ENCODE measurements at places on chromosomes 7 and 10.

DNA sequence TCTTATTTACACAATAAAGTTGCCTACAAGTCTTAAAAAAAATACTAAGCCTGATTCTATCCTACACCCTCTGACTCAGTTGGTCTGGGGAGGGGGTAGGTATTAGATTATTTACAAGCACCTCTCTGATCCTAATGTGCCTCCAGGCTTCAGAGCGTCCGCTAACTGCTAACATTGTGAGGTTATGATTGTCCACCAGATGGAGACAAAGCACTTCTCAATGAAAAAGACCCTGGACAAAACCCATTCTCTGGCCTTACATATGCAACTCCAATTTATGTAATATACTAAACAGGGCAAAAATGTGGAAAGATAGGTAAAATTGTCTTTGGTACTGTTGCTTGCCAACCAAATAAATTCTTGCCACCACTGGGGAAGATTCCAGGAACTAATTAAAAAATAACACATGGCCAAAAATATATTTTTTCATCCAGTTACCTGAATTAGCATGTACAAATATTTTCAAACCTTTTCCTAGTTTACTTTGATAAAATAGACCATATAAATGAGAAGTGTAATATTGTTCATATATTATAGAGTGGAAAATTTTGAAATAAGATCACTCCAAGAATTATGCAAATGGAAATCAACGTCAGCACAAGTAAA is 92.4 kb downstream of the KIF20B start:
- peak; percentile 56 for DNase-seq

GRCh38 chr10:59387951-59388670 is 25.8 kb upstream of the FAM13C start:
- DNase-seq: peak; percentile 85

- DNase-seq: no peak
Measured at GRCh38 chr10:1738950-1739349, 1.6 kb upstream of the ADARB2 start.

DNA sequence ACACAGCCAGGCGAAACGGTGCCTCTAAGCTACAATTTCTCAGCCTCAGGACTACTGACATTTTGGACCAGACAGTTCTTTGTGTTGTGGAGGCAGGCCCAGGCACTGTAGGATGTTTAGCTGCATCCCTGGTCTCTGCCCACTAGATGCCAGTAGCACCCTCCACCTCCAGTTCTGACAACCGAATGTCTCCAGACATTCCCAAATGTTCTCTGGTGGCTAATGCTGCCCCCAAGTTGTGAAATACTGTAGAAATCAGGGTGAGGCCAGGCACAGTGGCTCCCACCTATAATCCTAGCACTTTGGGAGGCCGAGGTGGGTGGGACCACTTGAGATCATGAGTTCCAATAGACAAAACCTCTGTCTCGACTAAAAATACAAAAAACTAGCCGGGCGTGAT is 18.2 kb downstream of the HNRNPF start:
- DNase-seq: peak; percentile 60

GRCh38 chr7:143892527-143893300 is 9.3 kb downstream of the TCAF1 start:
- no peak for DNase-seq

- peak; percentile 51 for DNase-seq
Measured at GRCh38 chr7:54813398-54813797, 54.4 kb upstream of the SEC61G start.

DNA sequence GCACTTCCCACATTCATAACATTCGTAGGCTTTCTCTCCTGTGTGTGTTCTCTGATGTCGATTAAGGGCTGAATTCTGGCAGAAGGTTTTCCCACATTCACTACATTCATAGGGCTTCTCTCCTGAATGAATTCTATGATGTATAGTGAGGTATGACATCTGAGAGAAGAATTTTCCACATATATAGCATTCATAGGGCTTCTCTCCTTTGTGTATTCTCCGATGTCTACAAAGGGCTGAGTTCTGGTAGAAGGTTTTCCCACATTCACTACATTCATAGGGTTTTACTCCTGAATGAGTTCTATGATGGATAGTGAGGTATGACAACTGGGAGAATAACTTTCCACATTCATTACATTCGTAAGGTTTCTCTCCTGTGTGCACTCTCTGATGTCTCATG is 15.6 kb downstream of the ZNF12 start:
- DNase-seq: no peak

DNA sequence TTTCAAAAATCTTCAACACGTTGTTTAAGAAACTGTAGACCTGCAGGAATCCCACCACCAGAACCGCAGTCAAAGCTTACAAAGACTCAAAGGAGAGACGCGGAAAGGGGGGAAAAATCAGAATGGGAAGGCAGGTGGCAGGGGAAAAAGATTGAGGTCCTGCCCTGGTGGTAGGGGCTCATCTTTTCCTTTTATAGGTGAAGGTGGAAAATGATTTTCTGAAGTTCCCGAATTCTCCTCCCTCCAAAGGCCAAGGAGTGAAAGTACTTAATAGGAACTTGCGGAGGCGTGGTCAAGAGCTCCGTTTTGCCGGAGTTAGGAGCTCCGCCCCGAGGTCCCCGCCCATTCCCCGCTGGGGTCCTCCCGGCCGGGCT is 724 bp downstream of the BBIP1 start:
- peak; percentile 97 for DNase-seq

DNA sequence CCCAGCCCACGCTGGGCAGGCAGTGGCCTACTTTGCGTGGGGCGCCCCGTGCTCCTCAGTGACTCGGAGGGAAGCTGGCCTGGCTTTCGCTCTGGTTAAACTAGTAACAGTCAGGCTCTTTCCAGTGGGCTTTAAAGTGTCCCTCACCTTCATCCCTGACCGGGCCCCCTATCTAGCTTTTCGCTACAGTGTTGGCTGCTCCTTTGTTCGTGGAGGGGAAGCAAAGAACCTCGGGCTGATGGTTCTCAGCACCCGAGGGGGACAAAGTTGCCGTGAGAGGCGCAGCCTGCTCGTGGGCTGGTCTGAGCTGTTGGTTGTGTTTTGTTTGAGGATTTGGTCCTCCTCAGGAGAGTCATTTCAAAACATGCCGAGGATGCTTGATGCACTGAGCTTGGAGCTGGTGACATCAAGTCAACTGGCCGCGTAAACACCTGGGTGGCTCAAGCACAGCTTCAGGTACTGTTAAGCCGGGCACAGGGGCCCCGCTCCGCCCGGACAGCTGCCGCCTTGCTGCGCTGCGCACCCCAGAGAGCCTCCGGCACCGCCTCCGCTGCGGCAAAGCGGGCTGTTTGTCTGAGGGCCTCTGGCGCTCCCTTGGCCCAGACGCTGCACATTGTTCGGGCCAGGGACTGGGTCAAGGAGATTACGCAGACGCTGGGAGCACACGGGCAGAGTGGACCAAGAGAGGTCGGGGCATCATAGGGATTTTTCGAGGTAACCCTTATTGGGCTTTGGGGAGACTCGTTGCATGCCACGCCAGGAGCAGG is 1.6 kb downstream of the DLX6 start:
- no peak for DNase-seq

GRCh38 chr10:114881417-114881816 is 56.6 kb upstream of the TRUB1 start:
- DNase-seq: no peak

GRCh38 chr7:137418841-137419240 is 75.3 kb upstream of the PTN start:
- DNase-seq: no peak

GRCh38 chr7:32191305-32191704 is 121.1 kb upstream of the PDE1C start:
- no peak for DNase-seq

DNA sequence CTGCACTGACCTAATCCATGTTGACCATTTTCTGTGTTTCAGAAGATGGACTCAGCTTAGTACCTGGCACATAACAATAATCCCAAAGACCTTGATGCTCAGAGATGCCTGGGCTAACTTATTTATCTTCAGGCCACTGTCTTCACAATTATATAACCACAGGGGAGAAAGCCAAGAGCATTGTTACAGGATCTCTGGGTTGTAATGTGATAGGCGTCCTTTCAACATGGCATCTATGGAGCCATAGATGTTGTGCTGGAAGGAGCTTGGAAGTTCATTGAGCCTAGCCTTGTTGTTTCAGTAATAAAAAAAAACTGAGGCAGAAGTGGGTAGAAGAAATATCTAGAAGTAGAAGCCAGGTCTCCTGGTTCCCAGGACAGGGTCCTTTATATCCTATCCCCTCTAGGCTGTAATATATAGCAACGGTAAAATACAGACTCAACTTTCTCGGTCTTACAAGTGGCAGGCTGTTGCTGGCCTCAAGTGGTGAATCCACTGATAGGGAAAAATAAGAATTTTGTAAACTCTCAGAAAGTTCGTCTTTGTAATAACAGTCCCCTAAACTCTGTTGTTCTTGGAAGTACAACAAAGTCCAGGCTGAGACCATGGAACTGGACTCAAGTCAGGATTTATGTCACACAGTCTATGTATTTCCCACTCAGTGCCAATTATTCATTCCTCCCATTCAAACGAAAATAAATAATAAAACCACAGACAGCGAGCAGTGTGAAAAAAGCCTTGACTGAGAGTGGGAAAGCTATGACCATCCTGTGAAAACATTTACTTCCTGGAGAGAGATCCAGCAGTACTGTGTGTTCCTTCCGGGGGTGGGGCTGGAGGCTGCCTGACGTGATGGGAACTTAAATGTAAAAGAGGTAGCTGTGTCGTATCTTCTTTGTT is 277.6 kb downstream of the REEP3 start:
- DNase-seq: peak; percentile 61

DNA sequence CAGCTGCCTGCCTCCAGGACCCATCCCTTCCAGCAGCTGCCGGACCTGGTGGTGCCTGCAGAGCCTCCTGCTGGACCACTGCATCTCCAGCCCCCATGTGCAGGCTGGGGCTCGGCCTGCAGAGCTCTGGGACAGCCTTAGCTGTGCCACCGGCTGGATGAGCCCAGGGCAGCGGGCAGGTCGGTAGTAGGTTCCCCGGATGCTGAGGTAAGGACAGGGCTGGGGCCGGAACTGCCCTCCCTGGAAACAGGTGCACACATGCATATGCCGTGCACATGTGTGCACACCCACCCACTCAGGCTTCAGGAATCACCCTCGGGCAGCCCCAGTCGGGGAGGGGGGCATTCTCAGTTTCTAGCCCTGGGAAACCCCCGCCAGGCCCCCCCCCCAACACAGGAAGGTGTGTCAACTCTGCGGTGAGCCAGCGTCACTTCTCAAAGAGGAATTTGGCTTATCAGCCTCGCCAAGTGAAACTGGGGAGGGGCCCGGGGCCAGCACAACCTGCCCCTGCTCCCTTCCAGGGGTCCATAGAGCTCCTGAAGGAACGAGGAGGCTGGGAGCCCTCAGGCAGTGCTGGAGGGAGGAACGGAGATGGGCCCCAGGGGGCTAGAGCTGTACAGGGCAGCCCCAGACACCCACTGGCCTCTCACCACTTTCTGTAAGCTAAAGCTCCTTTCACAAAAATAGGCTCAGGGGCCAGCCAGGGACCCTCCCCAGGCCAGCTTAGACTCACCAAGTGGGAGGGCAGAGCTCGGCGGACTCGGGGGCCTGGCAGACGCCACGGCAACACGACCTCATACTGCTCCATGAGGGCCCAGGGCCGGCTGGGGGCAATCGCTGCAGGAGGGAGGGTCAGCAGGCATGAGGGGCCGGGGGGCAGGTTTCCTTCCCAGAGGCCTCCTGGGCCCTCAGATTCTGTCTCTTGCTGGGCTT is 1.7 kb downstream of the ADAM8 start:
- no peak for DNase-seq

- no peak for DNase-seq
Measured at GRCh38 chr10:127774766-127775559, 38.0 kb downstream of the FOXI2 start.

DNA sequence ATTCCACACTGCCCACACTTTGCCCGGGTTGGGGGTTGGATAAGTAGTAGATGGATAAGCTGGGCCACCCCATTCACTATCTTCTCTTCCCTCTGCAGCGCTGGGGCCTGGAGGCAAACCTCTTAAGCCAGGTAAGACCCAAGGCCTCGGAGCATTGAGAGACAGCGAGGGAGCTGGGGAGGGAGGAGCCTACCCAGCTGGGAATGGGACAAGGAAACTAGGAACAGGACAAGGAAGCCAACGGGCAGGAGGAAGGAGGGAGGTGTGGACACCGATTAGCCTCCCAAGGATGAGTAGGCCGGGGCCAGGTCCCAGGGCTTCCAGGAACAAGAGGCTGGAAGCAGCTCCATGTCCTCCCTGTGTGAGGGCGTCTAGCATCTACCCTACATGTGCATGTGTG is 9.6 kb downstream of the ELN start:
- no peak for DNase-seq

GRCh38 chr7:93651603-93652159 is 77.2 kb upstream of the CALCR start:
- no peak for DNase-seq

DNA sequence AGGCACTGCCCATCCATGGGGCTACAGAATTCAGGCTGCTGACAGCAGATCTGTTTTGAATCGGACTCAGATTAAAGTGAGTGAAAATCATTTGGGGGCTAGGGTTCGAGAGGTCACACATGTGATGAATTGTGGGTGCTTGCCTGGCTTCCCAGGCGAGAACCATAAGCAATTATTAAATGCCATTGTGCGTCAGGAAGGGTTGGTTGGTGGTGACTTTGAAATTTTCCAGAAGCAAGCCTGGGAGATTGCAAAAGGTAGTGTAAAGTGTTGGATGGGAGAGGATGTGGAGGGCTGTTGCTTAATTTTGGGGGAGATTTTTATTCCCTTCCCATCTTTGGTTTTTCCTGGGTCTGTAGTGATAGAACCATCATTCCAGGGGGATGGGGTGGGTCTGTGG is 34.6 kb downstream of the LRMDA start:
- DNase-seq: no peak

DNA sequence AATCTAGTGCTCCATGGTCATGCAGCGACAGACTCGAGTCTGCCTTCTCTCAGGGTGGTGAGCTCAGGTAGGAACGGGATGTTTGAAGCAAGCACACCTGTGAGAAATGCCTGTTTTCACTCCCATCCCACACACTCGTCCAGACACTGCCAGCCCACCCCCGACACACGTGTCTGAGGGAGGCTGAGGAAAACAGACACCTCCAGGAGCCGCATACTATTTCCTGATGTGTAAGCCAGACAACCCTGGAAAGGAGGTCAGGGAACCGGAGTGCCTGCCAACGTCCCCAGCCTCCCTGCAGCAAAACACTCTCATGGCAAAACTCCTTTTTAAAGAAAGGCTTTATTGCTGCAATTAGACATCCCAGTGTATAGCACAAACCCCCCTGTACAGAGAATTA is 80.2 kb downstream of the ALOX5 start:
- DNase-seq: no peak
